ENCODE measurements at places on chromosomes 16 and 17. TPM values are rescaled to one million over a fixed set of nuclear protein-coding genes. Genes with fewer than 3 reads are reported as not detected.

DNA sequence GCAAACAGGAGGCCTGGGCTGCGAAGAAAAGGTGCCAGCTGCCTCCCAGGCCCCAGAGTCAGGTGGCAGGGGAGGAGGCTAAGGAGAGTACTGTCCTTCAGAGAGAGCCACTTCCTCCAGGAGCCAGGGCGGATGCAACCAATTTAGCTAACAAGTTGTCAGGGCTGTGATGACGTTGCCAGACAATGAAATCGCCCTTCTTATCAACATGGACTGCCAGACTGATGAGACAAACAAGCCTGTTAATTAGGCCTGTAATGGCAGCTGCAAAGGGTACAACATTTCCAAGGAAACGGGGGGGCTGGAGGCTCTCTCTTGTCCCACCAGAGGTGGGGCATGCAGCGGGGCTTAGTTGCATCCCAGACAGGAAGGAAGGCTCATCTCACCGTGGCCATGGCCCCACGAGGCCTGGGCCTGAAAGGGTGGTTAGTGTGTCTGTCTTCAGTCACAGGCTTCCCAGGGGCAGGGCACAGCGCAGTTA lies 111.8 kb downstream of the SDK2 start:
- ATAC-seq = no peak

DNA sequence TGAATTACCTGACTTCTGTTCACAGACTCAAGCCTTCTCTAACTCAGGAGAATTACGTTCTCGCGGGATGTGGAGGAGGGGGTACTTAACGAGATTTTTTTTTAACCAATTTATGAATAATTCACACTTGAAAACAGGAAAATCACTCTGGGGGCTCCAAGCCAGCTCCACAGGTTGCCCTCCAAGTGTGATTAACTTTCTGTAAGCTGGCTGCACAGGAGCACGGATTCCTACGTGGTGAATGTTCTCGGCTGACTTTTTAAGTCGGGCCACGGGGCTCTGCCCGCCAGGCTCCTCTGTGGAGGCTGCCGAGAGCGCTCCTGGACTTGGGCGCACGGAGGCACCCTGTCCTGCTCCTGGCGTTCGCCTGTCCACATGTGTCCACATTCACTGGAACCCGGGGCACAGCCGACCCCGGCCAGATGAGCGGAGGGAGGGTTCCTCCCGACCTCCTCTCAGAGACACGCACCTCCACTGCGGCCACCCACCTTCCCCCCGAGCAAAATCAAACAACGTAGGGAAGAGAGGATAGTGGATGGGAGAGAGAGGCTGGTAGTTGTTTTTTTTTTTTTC lies 147.1 kb upstream of the CHMP6 start:
- ATAC-seq = no peak

GRCh38 chr16:72033437-72033836 lies 20.9 kb upstream of the HP start:
- no peak for ATAC-seq

CHST5 gene
- total RNA-seq = not detected
